ENCODE measurements at places on chromosomes 4 and X. TPM values are rescaled to one million over a fixed set of nuclear protein-coding genes. Genes with fewer than 3 reads are reported as not detected.

MID2 gene
- total RNA-seq: 7.6 TPM

- H3K27ac ChIP-seq: no peak overlapping the region
- H3K36me3 ChIP-seq: no peaks in the 10 kb centered on the region
- H3K4me3 ChIP-seq: no peak overlapping the region
- no peaks in the 10 kb centered on the region for H3K4me1 ChIP-seq
Observed at GRCh38 chr4:41466249-41466648, 71.7 kb upstream of the LIMCH1 start.

SOD3 gene
- total RNA-seq: not detected

- DNase-seq: no peak
- no peaks in the 10 kb centered on the region for H3K27me3 ChIP-seq
- peaks cover 19% of the 10 kb centered on the region for H3K4me1 ChIP-seq
- H3K27ac ChIP-seq: no peak overlapping the region
- H3K36me3 ChIP-seq: peaks cover 18% of the 10 kb centered on the region
- H3K4me3 ChIP-seq: no peak overlapping the region
Observed at GRCh38 chr4:55409468-55410171, 13.9 kb downstream of the TMEM165 start.

DNA sequence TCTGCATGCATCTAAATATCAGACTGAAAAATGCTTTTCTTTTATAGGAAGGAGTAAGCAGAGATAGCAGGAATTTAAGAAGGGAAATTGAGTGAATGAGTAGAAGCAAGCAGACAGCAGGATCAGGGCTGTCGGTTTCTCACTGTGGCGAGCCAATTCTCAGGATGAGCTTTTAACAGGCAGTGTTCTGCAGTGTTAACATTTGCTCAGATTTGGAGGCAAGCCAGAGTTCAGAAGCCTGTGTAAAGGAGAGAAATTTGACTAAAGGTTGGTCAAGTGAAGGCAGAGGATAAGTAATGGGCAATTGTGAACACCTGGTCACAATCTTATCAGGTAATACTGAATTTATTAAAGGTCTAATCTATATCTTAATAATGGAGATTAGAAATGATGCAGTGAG, 133.3 kb upstream of the MAGEB16 start:
- H3K36me3 ChIP-seq: no peaks in the 10 kb centered on the region
- H3K4me1 ChIP-seq: no peaks in the 10 kb centered on the region
- no peak overlapping the region for H3K4me3 ChIP-seq
- H3K27me3 ChIP-seq: no peaks in the 10 kb centered on the region
- H3K27ac ChIP-seq: no peak overlapping the region

DNA sequence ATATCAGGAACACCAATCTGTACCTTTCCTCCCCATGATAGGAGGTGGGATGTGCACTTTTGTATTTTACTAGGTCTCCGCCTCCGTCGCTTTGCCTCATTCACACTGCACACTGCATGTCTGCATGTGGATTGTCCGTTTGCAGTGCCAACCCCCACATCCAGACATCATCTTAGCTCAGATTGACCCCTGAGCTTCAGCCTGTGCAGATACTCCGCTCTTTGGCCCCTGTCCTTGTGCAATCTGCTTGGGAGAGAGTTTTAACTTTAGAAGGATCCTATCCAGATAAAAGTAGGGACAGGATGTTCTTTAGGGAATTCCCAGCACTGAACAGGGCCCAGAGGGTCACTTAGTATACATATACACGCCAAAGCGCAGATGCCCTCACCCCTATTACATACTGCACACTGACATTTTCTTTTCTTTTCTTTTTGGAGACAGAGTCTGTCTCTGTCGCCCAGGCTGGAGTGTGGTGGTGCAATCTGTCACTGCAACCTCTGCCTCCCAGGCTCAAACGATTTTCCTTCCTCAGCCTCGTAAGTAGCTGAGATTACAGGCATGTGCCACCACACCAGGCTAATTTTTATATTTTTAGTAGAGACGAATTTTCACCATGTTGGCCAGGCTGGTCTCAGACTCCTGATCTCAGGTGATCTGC, 43.3 kb upstream of the FBXW7 start:
- no peak overlapping the region for H3K27ac ChIP-seq
- no peaks in the 10 kb centered on the region for H3K27me3 ChIP-seq
- no peaks in the 10 kb centered on the region for H3K4me1 ChIP-seq
- no peak overlapping the region for H3K4me3 ChIP-seq
- no peaks in the 10 kb centered on the region for H3K36me3 ChIP-seq
- DNase-seq: no peak

HSD17B13 gene
- total RNA-seq: not detected

H2BW1 gene
- total RNA-seq: not detected

- H3K4me1 ChIP-seq: no peaks in the 10 kb centered on the region
- no peaks in the 10 kb centered on the region for H3K36me3 ChIP-seq
- DNase-seq: no peak
- no peaks in the 10 kb centered on the region for H3K27me3 ChIP-seq
Observed at GRCh38 chr4:17698116-17698515, 83.3 kb downstream of the FAM184B start.

DNA sequence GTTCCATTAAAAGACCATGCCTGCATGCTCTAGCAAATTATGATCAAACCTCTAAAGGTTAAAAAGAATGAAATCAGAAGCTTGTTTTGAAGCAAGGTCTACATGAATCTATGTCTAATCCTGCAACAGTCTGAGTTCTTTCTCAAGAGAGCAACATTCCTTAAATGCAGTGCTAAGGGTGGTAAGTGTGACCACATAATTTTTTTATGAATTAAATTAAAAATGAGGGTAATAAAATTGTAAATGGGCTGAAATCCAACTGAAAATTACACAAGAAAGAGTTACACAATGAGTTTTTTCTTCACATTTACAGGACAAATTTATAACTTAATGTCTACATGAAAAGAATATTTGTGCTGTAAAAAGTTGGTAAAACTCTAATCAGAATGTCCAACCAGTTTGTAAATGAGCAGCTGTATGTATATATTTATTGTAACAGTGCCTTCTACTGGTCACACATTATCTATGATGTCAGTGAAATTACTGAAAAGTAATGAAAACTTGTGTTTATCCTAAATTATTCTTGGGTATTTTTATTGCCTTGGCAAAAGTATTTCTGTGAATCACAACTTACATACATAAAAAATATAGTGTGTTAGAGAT, 336.3 kb upstream of the PITX2 start:
- DNase-seq: no peak
- no peaks in the 10 kb centered on the region for H3K27me3 ChIP-seq
- no peaks in the 10 kb centered on the region for H3K4me1 ChIP-seq
- no peak overlapping the region for H3K4me3 ChIP-seq
- no peak overlapping the region for H3K27ac ChIP-seq

GRCh38 chr4:168515222-168516011, 18.6 kb downstream of the PALLD start:
- no peak for DNase-seq
- no peak overlapping the region for H3K27ac ChIP-seq
- H3K36me3 ChIP-seq: no peaks in the 10 kb centered on the region
- H3K4me1 ChIP-seq: peaks cover 25% of the 10 kb centered on the region
- no peak overlapping the region for H3K4me3 ChIP-seq
- no peaks in the 10 kb centered on the region for H3K27me3 ChIP-seq

TRPC3 gene
- total RNA-seq: 0.42 TPM

GRCh38 chr4:52103319-52103718, 52.2 kb downstream of the SPATA18 start:
- no peak overlapping the region for H3K27ac ChIP-seq
- H3K4me1 ChIP-seq: no peaks in the 10 kb centered on the region
- no peaks in the 10 kb centered on the region for H3K36me3 ChIP-seq

DNA sequence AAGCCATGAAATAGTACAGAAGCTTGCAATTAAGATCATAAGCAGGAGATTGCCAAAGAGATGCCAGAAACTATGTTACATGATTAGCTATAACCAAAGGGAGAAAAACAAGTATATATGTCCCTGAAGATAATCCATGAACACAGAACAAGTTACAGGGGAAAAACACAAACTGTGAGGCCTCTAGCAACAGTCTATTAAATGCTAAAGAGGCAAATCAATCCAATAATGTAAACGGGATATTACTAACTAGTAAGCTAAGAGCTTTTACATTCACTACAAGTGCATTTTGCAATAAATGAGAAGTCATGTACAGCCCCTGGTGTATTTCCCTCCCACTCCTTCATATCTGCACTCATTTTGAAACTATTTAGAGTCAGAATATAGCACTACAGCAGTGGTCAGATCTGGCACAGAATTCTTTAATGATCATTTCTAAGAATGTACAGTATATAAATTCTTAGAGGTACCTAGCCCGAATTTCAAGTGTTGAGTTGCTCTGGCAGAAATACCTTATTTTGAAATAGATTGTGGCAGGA, 449.8 kb upstream of the SMIM31 start:
- H3K36me3 ChIP-seq: no peaks in the 10 kb centered on the region
- no peaks in the 10 kb centered on the region for H3K4me1 ChIP-seq
- H3K27ac ChIP-seq: no peak overlapping the region
- no peaks in the 10 kb centered on the region for H3K27me3 ChIP-seq

TSPAN6 gene
- 0.43 TPM for total RNA-seq

GRCh38 chr4:41408859-41409593, 128.9 kb upstream of the LIMCH1 start:
- peaks cover 8% of the 10 kb centered on the region for H3K27me3 ChIP-seq
- H3K4me1 ChIP-seq: no peaks in the 10 kb centered on the region
- H3K4me3 ChIP-seq: no peak overlapping the region
- H3K27ac ChIP-seq: no peak overlapping the region
- H3K36me3 ChIP-seq: no peaks in the 10 kb centered on the region
- DNase-seq: no peak

TCEAL6 gene
- not detected for total RNA-seq

DNA sequence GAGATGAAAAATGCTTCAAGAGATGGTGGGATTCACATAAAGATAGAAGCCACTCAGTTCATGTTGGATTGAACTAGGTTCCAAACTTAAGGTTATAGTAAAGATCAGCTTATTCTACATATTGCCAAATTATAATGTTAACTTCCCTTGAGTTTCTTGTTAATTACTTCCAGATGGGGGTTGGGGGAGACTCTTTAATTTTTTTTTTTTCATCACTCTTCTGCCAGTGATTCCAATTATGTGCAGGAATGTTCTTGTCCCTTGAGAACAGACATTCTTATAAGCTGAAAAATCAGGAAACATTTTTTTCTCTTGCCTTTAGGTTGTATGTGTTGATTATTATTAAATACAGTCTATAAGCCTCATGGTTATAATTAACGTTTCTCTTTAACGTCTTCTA, 30.0 kb downstream of the MND1 start:
- H3K4me1 ChIP-seq: peaks cover 5% of the 10 kb centered on the region
- peaks cover 49% of the 10 kb centered on the region for H3K36me3 ChIP-seq
- no peak overlapping the region for H3K27ac ChIP-seq
- no peaks in the 10 kb centered on the region for H3K27me3 ChIP-seq
- H3K4me3 ChIP-seq: no peak overlapping the region
